ENCODE measurements at places on chromosomes 5 and 9.

- peak; percentile 92 for DNase-seq
Measured at GRCh38 chr5:34656001-34656699, at the start of gene RAI14. RAI14 (plus strand) TSS chr5:34656328; CDS start chr5:34686920, 30,592 bp downstream.

GRCh38 chr9:77999231-77999631 lies 32.4 kb downstream of the GNAQ start:
- DNase-seq: no peak

DNA sequence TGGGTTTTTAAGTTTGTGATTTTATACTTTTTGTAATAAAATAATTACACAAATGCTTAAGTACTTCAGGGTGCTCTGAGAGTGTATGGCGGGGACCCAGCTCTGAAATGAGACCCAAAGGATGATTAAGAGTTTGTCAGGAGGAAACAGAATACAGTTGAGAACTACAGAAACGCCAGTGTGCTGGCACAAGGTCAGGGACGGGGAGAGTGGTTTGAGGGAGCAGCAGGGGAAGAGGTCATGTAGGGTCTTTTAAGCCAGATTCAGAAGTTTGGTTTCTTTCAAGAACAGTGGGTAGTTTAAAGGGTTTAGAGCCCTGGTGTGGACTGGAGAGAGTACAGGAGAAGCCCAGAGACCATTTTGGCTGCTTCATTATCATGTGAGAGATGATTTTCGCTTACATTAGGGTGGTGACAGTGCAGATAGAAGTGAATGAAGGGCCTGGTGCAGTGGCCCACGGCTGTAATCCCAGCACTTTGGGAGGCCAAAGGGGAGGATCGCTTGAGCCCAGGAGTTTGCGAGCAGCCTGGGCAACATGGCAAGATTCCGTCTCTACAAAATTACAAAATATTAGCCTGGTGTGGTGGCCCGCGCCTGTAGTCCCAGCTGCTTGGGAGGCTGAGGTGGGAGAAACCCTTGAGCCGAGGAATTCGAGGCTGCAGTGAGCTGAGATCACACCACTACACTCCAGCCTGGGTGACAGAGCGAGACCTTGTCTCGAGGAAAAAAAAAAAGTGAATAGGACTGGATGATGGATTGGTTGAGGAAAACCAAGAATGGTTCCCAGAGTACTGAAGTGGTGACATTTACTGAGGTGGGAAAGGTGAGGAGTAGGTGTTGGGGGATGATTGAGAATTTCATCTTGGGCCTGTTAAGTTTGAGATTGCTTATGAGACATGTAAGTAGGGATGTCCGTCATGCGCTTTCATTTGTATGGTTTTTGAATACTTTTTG lies 1.4 kb upstream of the ETF1 start:
- DNase-seq: peak; percentile 31

- DNase-seq: peak; percentile 71
Measured at GRCh38 chr5:154756868-154757813, 2.0 kb downstream of the LARP1 start.

DNA sequence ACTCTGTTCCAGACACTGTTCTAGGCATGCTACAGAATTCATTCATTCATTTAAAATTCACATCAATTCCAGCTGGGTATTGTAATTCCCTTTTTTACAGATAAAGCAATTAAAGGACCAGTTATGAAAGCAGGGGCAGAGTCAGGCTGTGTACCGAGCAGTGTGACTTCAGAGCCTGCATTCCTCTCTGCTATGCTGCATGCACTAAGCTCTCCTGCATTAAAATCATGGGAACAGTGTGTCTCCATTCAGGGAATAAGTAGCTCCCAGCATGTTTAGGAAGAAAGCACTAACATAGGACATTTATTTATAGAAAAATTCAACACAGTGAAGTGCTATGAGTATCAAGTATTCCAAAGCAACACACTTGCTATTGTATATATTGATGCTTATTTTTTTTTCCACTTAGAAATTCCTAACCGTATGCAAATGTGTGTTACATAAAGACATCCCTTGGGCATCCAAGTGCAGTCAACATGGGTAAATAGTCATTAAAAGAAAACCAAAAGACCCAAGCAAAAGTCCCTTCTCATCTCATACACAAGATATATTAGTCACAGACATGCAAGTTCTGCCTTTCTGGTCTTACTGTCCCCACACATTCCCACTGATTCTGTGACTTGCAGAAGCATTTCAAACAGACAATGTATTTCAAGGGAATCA lies 173.7 kb downstream of the GABRB2 start:
- no peak for DNase-seq

- DNase-seq: peak; percentile 77
Measured at GRCh38 chr9:107750741-107751566, 261.4 kb upstream of the KLF4 start.

- DNase-seq: no peak
Measured at GRCh38 chr5:36060420-36060887, 6.2 kb downstream of the UGT3A2 start.

DNA sequence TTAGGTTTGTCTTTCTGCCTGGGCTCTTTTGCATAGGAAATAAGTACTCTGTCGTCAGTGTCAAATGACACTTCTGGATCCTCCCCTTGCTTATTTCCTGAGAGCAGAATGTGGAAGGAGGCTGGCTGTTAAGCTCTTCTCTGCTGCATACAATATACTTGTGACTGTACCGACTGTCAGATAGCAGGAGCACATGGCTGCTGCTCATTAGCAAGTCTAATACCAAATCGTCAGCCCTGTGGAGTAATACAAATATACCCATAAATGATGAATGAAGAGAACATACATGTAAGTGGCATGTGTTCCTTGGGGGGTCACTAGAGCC lies at the start of gene GPR151:
Gene GPR151 (minus strand): TSS at position 40 of the 325 bp plus-strand sequence. CDS start 77 bp downstream, outside the sequence.
- DNase-seq: no peak

- no peak for DNase-seq
Measured at GRCh38 chr9:98007251-98007928, 24.2 kb downstream of the ANP32B start.

GRCh38 chr5:158616707-158617106 lies 483.0 kb downstream of the EBF1 start:
- DNase-seq: no peak

- no peak for DNase-seq
Measured at GRCh38 chr5:135920199-135920598, 24.6 kb upstream of the IL9 start.

DNA sequence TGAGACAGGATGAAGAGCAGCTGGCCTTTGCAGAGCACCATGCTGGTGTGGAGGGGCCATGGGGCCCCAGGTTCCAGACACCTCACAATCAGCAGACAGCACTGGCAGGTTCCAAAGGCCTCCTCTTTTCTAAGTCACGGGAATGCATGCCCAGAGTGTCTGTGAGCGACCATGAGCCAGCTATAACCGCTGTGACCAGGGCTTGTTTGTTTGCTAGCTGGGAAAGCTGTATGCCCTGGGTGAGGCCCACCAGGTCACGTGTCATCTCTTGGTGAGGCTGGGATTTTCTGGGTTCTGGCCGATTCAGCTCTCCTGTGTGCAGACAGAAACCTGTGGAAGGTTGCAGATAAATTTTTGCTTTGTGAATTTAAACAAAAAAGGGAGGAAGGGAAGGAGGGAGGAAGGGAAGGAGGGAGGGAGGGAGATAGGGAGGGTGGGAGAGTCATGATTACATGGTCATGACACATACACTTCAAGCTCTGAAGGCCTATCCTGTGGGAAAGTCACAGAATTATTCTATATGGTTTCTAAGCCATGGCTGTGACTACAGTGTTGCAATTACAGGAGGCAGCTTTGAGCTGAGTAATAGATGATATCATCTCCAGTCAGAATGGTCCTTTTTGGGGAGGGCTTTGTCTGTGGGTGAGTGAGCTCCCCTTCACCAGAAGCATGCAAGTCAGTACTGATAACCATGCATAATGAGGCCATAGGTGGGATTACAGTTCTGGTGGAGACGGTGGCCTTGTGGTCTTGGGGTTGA lies 37.2 kb downstream of the PAPPA start:
- DNase-seq: no peak

GRCh38 chr9:87247097-87247496 lies 250.6 kb upstream of the DAPK1 start:
- DNase-seq: no peak

DNA sequence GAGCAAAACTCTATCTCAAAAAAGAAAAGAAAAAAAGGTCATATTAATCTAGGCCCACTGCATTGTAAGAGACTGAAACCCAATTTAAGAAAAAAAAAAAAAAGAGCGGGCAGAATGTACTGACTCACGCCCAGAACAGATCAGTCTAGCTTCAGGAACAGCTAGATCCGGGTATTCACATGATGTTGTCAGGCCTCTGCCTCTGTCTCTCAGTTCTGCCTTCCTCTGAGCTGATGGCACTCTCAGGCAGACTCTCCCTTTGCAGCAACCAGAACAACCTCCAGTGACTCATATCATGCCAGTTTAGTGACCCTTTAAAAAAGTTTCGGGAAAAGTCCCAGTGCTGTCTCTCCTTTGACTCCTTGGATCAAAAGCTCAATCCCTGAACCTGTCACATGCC lies 53.0 kb downstream of the NEURL1B start:
- DNase-seq: no peak

DNA sequence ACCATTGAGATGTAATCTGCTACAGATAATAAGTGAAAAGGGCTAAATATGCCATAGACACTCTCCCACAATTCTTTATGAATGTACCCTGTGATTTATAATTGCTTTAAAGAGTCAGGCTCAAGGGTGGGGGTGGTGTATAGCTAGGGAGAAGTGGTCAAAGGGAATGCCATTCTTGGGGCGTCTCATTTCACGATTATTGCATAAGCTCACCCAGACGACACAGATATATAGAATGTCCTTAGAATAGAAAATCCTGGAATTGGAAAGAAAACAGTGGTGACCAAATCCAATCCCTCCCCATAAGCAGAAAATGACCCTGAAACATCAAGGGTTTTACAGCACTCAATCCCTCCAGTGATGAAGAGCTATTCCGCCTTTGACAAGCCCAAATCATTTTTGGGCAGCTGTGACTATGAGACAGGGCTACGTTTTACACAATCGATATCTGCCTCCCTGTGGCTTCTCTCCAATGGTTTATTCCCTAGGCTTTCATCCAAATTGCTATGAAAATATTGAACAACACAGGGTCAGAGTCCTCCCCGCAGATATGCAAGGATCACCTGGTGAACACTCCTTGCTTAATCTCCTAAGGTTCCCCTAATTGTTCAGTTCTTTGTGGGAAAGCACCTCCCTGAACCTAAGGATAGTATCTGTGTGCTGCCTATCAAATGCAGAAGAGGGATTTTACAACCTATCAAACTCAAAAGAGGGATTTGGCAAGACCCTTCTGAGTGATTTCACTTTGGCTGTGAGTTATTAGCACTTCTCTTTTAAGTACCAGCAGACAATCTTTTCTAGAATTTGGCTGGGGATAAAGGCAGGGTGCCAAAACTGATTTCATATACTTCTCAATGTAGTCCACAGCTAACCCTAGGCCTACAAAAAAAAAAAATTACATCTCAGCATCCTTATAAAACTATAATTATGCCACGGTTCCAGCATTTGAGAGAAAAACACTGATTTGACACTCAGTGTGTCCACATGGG lies 144.9 kb upstream of the CDH6 start:
- no peak for DNase-seq

- DNase-seq: no peak
Measured at GRCh38 chr9:131391020-131391419, 2.9 kb upstream of the PRRC2B start.

DNA sequence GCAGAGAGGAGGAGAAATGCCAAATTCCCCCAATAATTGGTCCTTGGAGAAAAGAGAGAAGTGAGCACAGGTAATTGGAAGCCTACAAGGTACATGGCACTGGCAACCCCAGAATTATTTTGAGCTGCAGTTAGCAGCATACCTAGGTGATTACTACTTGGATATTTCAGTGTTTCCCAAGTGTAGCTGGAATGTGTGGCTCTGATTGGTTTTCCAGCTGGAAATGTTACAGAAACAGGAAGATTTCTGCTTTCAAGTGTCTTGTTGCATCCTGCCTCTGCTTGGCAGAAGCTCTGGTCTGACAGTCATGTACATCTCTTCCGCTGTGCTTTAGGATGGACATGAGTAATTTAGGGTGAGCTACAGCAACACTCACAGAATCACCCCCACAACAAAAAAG lies 262.1 kb downstream of the ENC1 start:
- DNase-seq: no peak

GRCh38 chr5:168219515-168220410 lies 71.7 kb upstream of the WWC1 start:
- peak; percentile 52 for DNase-seq

GRCh38 chr9:93575796-93576257 lies 557 bp upstream of the PHF2 start:
- DNase-seq: no peak

DNA sequence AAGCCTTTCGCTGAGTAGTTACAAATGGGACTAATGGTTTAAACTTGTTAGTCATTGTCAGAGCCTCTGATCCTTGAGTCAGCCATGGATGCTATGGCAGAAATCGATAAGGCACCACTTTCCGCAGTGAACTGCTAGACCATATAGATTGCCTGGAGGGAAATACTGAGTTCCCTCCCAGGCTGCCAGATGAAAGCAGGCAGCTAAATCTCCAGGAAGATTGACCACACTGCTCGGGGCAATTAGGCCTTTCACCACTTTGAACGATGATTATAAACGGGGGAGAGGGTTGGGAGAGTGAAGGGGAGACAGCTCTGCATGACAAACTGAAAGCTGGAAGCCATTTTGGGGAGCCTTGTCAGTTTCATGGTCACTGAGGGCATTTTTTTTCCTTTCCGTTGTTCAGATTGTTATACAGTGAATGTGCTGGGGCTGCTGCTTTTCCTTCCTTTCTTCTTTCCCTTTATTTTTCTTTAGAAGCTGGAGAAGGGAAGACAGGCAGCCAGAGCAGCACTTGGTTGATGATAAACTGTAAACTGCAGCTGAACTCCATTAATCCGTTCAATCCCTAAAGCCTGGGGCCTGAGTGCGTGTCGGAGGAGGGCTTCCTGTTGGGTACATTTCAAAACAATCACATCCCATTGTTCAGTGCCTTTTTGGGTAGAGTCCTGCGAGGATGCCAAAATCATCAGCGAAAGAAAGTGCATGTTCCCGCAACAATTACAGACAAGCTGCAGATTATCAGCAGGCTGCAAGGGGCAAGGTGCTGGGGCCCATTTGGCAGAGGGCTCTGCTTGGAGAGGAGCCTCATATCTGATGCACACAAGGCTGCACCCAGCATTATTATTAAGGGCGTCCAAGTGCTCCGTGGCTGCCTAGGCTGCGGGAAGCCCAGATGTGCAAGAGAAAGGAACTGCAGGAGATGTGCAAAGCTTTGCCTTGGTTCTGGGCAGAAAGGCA lies 308.4 kb downstream of the PSAT1 start:
- no peak for DNase-seq

- no peak for DNase-seq
Measured at GRCh38 chr5:60436518-60436917, 263.4 kb downstream of the DEPDC1B start.

DNA sequence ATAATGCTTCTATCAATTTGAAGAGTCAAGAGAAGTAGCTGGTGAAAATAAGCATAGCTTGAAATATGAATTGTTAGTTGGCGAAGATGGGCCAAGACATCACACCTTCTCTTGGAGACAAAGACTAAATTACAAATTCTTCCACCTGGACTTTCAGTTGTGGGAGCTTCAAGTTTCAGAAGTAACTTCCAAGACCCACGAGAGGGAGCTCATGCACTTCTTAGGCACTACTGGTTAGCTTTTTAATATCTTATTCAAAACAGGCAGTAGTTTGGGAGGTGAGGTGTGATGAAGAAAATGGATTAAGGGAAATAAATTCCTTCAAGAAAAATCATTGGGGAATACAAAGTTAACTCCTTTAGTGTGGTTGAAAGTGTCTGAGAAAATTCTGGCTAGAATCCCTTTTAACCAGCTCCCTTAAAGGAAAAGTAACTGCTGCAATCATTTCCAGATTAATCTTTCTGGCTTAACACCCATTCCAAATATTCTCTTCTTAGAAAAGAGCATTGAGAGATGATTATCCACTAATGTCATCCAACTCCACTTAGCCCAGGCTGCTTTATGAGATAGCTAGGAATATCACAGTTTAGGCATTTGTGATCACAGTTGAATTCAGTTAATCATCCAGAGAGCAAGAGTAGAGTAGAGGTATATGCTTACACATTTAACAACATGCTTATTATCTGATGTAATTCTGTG lies 139.5 kb upstream of the DMRTA1 start:
- no peak for DNase-seq
